ENCODE measurements at places on chromosomes 4 and X. TPM values are rescaled to one million over a fixed set of nuclear protein-coding genes. Genes with fewer than 3 reads are reported as not detected.

Gene SLC2A9
- 11.3 TPM for polyA plus RNA-seq

Gene ZCCHC18
- 4.1 TPM for polyA plus RNA-seq

Gene CSAG1
- not detected for polyA plus RNA-seq

Gene PRR27
- polyA plus RNA-seq: 0.04 TPM

Gene NR3C2
- polyA plus RNA-seq: 14.0 TPM

Gene APBB2
- 44.4 TPM for polyA plus RNA-seq

Gene UCP1
- polyA plus RNA-seq: 0.10 TPM

Gene KLHL4
- 5.2 TPM for polyA plus RNA-seq

Gene TIMM8A
- 22.4 TPM for polyA plus RNA-seq

Gene MUC7
- polyA plus RNA-seq: 0.17 TPM

Gene CD38
- polyA plus RNA-seq: 1.4 TPM

Gene SMARCA1
- 116 TPM for polyA plus RNA-seq

Gene PGAM4
- not detected for polyA plus RNA-seq

Gene FRG1
- polyA plus RNA-seq: 61.5 TPM

Gene UGT2A3
- 71.5 TPM for polyA plus RNA-seq

Gene ADH7
- not detected for polyA plus RNA-seq

Gene PDGFC
- polyA plus RNA-seq: 63.7 TPM

Gene TRIM2
- polyA plus RNA-seq: 84.0 TPM

Gene NUDT11
- 15.4 TPM for polyA plus RNA-seq

Gene FAM9B
- 0.30 TPM for polyA plus RNA-seq

Gene GYPB
- 1.9 TPM for polyA plus RNA-seq

Gene DGKK
- 12.1 TPM for polyA plus RNA-seq

Gene GUCY1A1
- polyA plus RNA-seq: 69.9 TPM

Gene EVC
- 64.6 TPM for polyA plus RNA-seq

Gene MFAP3L
- 20.3 TPM for polyA plus RNA-seq

Gene AWAT1
- not detected for polyA plus RNA-seq

Gene NSG1
- 4.8 TPM for polyA plus RNA-seq

Gene TKTL2
- not detected for polyA plus RNA-seq

Gene TACR3
- 3.0 TPM for polyA plus RNA-seq

Gene NWD2
- polyA plus RNA-seq: 0.11 TPM

Gene KDR
- 48.7 TPM for polyA plus RNA-seq

Gene ACSL4
- 64.1 TPM for polyA plus RNA-seq

Gene MAGEA6
- polyA plus RNA-seq: not detected

Gene SOWAHD
- 0.66 TPM for polyA plus RNA-seq

Gene RNF212
- 23.5 TPM for polyA plus RNA-seq

Measured in left renal cortex interstitium (tissue), 4 donors.